ENCODE measurements at places on chromosomes 5 and 9. TPM values are rescaled to one million over a fixed set of nuclear protein-coding genes. Genes with fewer than 3 reads are reported as not detected.

DNA sequence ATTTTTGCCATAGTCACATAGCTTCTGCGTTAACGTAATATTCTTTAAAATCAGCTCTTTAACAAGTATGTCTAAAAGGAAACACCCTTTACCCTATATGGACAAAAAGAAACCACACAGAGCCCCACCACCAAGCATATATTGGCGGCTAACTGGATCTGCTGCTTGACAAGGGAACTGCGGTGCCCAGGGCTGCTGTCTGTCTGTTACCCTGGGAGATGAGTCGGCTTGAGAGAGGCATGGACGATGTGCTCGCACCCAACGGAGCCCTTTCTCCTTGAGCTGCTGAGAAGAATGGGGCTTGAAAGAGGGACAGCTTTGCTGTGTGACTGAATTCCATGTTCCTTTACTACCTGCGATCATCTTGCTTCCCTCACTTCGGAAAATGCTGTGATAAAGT, 158.6 kb upstream of the SHB start:
- DNase-seq = no peak

DNA sequence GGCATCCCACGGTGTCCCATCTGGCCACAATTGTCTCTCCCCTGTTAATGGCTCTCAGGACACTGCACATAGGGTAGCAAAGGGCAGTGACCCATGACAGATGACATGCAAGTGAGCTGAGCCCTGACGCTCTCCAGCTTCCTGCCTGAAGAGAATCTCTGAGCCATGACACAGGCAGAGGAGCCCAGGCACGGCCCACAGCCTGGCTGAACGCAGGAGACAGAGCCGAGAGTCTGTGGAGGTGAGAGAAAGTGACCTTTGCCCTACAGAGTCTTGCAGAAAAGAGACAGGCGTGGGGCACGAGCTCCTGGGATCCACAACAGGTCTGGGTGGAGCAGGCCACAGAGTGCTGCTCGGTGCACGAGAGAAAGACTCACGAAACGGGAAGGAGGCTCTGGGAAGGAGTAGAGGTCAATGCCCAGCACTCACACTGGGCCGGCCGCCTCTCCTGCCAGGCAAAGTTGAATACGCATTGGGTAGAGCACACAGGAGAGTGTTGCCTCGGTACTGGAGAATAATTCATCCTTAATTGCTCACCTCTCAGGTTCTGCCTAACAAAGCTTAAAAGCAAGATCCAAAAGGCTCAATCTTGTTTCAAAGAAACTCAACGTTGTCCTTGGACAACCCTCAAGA, 90.3 kb downstream of the MRPL36 start:
- no peak for DNase-seq

The EGFL7 gene
- not detected for total RNA-seq

DNA sequence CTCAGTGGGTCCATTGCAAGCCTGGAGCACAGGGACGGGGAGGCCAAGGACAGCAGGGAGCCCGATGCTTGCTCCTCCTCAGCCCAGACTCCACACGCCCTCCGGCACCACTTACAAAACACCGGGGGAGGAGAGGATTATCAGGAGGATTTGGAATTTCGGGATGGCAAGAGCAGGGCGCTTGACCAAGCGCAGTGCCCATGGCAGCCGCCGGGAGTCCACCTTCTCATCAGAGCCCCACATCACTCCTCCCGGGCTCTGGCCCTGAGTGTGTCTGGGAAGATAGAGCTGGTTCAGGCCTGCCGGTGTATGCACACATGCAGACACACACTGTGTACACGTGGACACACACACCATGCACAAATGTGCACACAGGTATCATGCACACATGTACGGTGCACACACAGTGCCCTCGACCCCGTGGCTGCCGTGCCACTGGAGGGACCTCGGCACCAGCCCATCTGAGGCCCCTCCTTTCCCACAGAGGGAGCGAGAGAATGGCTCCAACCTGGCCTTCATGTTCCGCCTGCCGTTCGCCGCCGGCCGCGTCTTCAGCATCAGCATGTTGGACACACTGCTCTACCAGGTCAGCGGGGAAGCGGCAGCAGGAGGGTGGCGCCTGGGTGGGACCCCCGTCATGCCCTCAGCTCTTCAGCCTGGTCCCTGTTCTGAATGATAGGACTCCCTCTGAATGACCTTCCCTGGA, 81.7 kb downstream of the KCNT1 start:
- no peak for DNase-seq

- no peak for DNase-seq
Measured at GRCh38 chr9:21432672-21433425, 7.4 kb upstream of the IFNA1 start.

GRCh38 chr9:129182625-129183494, 4.8 kb upstream of the IER5L start:
- no peak for DNase-seq

- no peak for DNase-seq
Measured at GRCh38 chr9:97640325-97640724, 6.7 kb downstream of the NCBP1 start.

GRCh38 chr5:123199527-123199926, 110.5 kb downstream of the PRDM6 start:
- DNase-seq = no peak

- no peak for DNase-seq
Measured at GRCh38 chr5:126969548-126969947, 60.8 kb downstream of the MARCHF3 start.

GRCh38 chr5:112738191-112738560, 491 bp downstream of the APC start:
- no peak for DNase-seq

GRCh38 chr9:99345942-99346341, 123.9 kb downstream of the SEC61B start:
- no peak for DNase-seq

DNA sequence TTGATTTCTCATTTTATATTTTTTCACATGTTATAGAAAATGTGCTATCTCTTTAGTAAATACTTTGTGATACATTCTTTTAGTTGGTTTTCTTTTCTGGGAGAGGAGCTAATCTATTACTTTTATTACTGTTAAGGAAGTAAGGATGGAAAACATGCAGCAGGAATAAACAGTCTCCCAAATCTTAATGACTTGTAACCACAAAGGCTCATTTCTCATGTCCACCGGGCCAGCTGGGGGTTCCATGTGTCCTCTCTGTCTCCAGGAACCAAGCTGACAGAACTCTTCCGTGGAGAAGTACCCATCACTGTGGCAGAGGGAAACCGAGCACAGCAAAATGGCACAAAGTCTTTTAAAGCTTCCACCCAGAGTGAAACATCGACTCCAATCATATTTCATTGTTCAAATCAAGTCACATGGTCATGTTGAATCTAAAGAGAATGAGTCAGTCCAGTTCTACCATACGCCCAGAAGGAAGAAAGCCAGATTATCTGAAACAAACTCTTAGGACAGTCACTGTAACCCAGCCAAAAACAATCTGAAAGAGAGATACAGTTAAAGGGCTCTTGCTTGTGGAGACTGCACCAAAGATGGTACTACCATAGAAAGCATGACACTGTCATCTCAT, 97.1 kb upstream of the CDH6 start:
- no peak for DNase-seq

GRCh38 chr5:134772461-134773125, 14.0 kb downstream of the DDX46 start:
- DNase-seq = no peak

The PALM2AKAP2 gene
- total RNA-seq = not detected

The SH3RF2 gene
- 0.60 TPM for total RNA-seq

The INSYN2B gene
- total RNA-seq = not detected

DNA sequence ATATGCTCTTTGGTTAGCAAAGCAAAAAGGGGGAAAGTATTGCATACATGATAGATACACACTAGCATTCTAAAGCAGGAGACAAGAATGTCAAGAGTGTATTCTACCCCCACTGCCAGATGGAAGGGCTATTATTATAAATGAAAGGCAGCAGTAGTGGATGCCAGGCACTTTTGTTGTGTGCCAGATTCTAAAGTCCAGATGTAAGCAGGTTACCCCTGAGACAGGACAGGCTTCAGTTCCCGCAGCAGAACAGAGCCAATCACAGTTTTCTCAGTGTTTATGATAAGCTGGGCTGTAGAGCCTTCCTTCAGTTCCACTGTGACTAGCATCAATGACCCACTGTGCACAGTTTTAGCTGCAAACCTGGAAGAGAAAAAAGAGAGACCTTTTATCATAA, 226.6 kb upstream of the TBCA start:
- no peak for DNase-seq

DNA sequence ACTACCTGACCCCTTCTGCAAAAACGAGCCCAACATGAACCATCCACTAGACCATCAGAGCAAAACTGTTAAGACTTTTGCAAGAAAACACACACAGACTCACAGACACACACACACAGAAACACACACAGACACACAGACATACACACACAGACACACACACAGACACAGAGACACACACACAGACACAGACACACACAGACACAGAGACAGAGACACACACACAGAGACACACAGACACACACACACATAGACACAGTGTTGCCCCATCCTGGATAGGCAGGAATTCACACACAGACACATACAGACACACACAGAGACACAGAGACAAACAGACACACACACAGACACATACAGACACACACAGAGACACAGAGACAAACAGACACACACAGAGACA, 52.5 kb downstream of the NACC2 start:
- no peak for DNase-seq

- DNase-seq = no peak
Measured at GRCh38 chr9:36214571-36214970, 23.9 kb downstream of the CLTA start.

The GNG10 gene
- total RNA-seq = 6.7 TPM

DNA sequence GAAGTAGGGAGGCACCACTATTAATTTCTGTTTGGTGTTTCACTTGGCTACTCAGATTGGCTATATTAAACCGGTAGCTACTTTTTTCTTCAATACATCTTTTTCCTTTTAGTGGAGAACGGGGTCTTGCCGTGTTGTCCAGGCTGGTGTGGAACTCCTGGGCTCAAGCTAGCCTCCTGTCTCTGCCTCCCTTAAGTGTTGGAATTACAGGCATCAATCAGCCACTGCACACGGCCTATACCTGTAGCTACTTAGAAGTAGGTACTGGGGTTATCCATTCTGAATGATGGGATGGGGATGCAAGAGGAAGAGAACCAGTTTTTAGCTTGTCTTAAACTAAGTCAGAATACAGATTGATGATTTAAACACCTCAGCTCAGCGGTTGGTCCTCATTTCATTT, 1.7 kb downstream of the UBE2D2 start:
- DNase-seq = no peak

DNA sequence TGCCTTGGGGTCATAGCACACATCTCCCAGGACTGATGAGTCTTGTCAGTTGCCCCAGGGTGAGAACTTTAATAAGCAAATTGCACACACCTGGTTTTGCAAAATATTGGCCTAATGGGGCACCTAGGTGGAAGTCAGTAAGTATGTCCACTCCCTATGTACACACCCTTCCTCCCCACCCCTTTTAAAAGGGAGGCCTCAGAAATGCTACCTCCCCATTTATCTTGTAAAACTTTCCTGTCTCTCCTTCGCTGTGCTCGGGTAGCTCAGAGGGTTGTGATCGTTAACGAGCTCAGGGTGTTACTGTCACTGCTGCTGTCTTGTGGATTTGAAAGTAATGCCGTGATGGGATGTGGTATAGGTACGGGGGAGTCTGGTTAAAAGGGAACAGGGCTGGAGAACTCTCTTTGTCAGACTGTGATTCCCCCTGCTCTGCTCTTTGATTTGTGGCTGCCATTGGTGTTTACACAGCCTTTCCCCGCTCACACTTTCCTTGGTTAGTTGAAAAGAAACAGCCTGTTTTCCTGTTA, 26.2 kb downstream of the ZNF462 start:
- no peak for DNase-seq

DNA sequence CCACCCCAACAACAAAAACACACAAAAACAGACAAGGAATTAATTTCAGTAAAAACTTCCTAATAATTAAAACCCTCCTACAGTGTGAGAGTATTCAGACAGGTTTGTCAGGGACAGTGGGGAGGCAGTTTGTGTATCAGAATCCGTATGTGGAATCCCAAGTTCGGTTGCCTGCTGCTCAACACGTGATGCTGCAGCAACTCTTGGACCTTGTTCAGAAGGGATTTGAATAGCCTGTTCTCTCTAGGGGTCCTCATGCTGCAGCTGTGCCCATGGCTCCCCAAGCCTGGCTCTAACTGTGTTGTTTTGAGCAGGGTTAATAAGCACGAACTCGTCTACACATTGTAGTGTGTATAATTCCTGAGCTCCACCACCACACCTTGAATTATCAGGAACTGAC, 28.7 kb downstream of the TLE4 start:
- no peak for DNase-seq

GRCh38 chr9:97788763-97789663, 64.0 kb upstream of the FOXE1 start:
- no peak for DNase-seq

The IFNA21 gene
- not detected for total RNA-seq

The SH3GL2 gene
- total RNA-seq = not detected

DNA sequence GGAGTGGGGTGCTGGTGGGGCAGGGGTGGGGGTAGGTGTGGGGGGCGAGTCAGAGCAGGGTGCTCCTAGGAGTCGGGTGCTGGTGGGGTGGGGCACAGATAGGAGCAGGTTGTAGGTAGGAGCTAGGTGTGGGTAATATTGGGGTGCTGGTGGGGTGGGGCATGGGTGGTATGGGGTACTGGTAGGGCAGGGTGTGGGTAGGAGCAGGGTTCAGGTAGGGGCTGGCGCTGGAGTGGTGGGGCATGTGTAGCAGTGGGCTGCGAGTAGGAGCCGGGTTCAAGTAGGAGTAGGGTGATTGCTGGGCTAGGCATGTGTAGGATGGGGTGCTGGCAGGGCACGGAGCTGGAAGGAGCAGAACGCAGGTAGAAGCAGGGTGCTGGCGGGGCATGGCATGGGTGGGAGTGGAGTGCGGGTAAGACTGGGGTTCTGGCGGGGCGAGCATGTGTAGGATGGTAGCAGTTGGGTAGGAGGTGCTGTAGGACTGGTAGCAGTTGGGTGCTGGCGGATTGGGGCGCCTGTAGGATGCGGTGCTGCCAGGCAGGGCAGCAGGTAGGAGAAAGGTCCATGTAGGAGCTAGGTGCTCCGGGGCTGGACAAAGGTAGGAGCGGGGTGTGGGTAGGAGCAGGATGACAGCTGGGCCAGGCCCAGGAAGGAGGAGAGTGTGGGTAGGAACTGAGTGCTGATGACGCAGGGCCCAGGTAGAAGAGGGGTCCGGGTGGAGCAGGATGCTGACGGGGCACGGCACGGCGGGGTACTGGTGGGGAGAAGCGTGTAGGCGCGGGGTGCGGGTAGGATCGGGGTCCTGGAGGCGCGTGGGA, 105.5 kb upstream of the SIMC1 start:
- DNase-seq = no peak

The MAP1B gene
- total RNA-seq = 1.4 TPM

GRCh38 chr5:176519810-176520720, 17.1 kb downstream of the RNF44 start:
- no peak for DNase-seq

- no peak for DNase-seq
Measured at GRCh38 chr5:134502259-134502658, 23.2 kb upstream of the JADE2 start.
